NCI-H526 treated with DMSO at 0.1 percent for 48 hours (cell line): ENCODE measurements at places on chromosomes 3 and 15.
A peak's percentile ranks its signal among the peaks of the same experiment; 100 is the strongest.

DNA sequence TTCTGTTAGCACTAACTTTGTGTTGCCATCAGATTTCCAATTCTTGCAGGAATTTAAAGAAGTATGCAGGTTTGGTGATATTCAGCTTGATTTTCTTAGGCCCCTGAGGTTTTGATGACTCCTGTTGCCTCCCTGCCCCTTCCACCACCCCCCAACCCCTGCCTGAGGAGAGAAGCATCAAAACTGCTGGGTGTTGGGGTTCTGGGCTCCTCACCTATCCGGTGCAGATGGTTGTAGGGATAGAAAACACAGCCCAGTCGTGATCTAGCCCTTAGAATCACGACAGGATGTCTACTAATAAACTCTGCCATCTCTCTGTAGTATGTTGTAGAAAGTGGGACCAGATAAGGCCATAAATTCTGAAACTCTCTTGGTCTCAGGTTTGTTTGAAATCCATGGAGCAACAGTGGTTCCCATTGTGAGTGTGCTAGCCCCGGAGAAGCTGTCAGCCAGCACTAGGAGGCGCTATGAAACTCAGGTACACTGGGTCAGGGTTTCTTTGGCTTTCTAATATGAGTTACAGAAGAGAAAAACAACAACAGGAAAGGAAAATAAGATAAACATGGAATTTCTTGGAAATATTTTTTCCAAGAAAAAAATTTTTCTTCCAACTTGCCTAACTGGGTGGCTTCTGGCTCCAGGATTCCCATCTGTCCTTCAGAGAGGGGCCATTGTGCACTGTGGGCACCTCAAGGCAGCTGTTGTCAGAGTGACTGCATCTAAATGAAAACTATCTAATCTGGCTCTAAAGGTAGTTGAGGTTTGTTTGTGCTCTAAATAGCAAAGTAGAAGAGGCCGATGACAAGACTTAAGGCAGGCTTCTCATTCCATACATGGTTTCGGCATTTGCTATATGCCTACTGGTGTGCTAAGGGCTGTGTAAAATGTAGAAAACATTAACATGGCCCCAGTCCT lies 8.7 kb downstream of the SRP14 start:
- peak; percentile 11 for DNase-seq

GRCh38 chr15:46872981-46873330 lies 844.3 kb upstream of the SEMA6D start:
- no peak for DNase-seq

DNA sequence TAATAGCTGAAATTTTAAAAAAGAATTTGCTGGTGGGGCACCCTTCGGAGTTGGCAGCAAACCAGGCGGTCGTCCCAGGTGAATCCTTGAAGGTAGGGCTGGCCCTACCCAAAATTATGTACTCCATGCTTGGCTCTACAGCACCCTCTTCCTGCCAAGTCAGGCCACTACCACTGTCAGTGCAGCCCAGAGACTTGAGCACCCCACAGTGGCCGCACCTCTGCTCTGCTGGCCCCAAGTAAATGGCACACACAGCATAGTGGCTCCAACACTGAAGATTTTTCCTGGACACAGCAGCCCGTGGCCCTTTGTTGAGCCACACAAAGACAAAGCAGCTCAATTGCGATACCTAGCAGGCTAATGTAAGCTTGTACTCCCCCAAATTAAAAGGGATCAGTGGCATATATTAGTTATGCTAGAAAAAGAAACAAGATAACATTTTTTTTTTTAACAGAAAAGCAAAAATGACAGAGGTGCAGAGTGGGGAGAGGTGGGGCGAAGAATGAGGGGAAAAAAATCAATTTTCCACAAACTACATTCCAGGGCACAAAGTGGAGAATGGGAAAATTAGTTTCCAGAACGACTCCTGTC lies 250.5 kb downstream of the UACA start:
- peak; percentile 26 for DNase-seq

- DNase-seq: peak; percentile 58
Measured at GRCh38 chr3:18369551-18370185, 55.5 kb downstream of the SATB1 start.

- DNase-seq: no peak
Measured at GRCh38 chr3:69915726-69916125, 83.8 kb upstream of the SAMMSON start.

- no peak for DNase-seq
Measured at GRCh38 chr15:67570875-67571647, 28.6 kb downstream of the MAP2K5 start.

DNA sequence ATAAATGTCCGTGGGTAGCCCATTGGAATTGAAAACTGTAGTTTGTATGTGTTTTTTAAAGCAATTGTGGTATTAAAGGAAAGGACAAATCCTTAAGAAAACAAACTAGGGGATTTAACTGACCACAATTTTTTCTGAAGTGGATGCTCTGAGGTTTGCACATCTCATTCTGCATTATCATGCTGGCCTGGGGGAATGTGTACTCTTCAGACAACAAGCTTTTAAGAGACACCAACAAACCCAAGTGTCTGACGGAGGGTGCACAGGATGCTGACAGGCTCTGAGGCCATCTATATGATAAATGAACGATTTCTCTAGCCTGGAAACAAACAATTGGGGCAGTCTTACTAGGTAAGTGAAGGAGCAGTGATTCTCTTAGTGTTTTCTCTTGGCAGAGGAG lies 9.1 kb downstream of the LINS1 start:
- DNase-seq: no peak

- DNase-seq: no peak
Measured at GRCh38 chr3:134446800-134447199, 39.0 kb downstream of the ANAPC13 start.

GRCh38 chr3:71468311-71469137 lies 115.0 kb downstream of the FOXP1 start:
- DNase-seq: no peak
